ENCODE measurements at places on chromosomes 4 and X.

GRCh38 chr4:185002784-185003183 lies 15.5 kb upstream of the HELT start:
- no peak for DNase-seq

GRCh38 chrX:138872537-138872936 lies 161.0 kb upstream of the FGF13 start:
- no peak for DNase-seq

DNA sequence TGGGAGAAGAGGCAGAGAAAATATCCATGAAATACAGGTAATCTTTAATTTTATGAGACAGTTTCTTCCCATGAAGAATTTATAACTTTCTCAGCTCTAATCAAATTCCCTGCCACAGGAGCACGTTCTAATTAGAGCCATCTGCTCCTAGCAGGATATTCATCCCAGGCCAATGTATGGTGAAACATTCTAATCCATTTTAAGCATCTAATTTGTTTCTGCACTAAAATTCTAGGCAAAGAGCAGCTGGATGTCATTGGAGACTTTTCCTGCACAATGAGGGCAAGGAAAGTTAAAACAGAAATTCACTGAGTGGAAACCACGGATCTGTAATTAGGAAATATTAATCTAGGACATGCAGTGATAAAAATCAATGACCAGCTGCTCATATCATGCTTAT lies 107.7 kb upstream of the ZFP42 start:
- no peak for DNase-seq

DNA sequence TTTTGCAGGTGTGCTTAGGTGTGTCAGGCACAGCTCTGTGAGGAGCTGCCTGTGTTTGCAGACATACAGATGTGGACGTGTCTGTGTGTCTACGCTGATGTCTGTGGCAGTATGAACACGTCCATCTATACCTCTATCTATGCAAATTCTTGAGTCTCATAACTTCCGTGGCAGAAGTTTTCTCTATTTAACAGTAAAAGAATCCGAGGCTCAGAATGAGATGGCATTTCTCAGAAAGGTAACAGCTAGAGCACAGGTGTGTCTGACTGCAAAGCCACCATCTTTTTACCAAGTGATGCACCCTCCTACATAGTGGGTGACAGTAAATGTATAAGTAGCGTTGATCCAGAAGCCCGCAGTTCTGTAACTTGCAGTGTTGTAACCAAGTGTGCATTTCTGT lies 39.9 kb upstream of the CYP4V2 start:
- DNase-seq, result no peak

DNA sequence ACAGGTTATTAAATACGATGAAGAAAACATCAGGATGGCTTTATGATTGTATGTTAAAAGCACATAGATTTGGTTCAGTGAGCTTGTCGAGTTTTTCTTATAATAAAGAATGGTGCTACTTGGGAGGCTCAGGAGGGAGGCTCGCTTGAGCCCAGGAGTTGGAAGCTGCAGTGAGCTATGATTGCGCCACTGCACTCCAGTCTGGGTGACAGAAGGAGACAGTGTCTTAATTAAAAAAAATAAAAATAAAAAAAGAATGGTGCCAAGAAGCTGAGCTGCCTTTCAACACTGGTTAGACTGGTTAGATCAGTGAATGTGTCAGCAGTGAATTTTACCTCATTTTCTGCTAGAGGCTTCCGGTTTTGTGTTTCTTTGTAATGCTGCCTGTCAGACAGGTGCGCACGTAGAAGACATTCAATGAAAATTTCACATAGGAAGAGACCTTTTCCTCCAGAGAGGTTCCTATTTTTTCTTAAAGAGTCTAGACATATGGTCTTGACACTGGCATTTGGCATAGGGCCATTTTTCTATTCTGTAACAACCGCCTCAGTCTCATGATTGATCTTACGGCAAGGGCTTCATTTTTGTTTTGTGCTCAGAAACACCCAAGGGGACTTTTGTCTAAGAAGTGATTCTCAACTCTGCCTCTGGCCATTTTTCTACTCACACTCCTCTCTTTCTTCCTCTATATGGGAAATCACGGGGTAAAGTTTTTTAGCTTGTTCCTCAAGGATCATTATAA lies 15.0 kb upstream of the ARSF start:
- DNase-seq, result no peak

DNA sequence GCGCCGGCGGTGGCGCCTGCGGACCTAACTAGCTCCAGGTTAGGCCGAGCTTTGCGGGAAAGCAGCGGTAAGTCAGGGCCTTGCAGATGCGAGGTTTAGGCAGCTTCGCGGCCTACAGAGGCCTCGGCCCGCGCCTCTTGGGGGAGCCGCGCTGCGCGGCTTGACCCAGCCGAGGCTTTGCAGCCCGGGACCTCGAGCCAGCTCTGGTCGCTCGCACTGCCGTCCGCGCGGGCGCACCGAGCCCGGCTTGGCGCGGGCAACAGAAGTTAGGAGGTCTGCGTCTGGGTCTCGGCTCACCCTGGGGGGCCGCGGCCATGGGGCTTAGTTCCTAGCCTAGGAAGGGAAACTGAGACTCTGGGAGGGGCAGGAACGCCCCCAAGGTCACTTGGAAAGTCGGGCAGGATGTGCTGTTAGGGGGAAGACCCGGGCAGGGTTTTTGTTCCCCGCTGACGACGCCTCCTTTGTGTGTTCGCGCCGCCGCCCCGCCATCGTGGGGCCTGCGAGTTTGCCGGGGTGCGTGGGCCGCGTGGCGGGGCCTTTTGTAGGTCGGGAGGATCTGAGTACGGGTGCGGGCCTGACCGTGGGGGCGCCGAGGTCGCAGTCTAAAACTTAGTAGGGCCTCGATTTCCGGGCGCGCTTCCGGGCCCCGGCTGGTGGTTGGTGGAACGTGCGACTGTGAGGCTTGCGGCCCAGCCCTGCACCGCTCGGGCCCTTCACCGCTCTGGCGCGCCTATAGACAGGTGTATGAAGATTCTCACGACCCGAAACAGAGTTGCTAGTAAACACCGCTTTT lies 482 bp downstream of the RNF4 start:
- no peak for DNase-seq

GRCh38 chrX:3445806-3446490 lies 99.5 kb upstream of the MXRA5 start:
- DNase-seq, result no peak

- DNase-seq, result no peak
These were observed 1819.2 kb upstream of the ADGRL3 start for GRCh38 chr4:59380841-59381366.
